Esophagus squamous epithelium (tissue), 5 donors: ENCODE measurements at places on chromosomes 1 and 21. TPM values are rescaled to one million over a fixed set of nuclear protein-coding genes. Genes with fewer than 3 reads are reported as not detected.

Gene TNFSF4
- total RNA-seq = not detected

Gene ENAH
- total RNA-seq = 34.9 TPM

Gene LYPD8
- total RNA-seq = not detected

Gene TACSTD2
- 565 TPM for total RNA-seq

Gene PRKAB2
- 9.7 TPM for total RNA-seq

- DNase-seq = no peak
Measured at GRCh38 chr1:160916666-160917065, 31.7 kb upstream of the ITLN1 start.

- DNase-seq = no peak
Measured at GRCh38 chr1:155967341-155968050, 10.9 kb downstream of the ARHGEF2 start.

- no peak for DNase-seq
Measured at GRCh38 chr1:50861772-50862171, 98.3 kb downstream of the FAF1 start.

GRCh38 chr1:17586172-17586964 lies 46.9 kb downstream of the ARHGEF10L start:
- no peak for DNase-seq

DNA sequence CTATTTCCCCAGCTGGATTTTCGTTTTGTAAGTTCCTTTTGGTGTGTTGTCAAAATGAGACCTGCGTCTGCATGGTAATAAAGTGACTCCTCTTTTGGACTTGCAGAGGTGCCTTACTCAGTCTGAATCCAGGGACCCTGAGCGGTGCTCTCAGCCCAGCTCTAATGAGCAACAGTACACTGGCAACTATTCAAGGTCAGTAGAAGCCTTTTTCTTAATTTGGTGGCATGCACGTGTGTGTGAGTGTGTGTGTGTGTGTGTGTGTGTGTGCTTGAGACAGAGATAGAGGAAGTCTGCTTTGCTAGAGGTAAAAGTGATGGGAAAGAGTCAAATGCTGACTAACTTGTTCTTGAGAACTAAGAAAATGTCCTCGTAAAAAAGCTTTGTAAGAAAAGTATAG lies 105.4 kb downstream of the CD247 start:
- no peak for DNase-seq

- DNase-seq = no peak
Measured at GRCh38 chr1:209672705-209673630, 2.2 kb upstream of the G0S2 start.

- no peak for DNase-seq
Measured at GRCh38 chr1:166189126-166189525, 22.3 kb upstream of the FAM78B start.

- DNase-seq = no peak
Measured at GRCh38 chr1:37691497-37692077, 729 bp upstream of the CDCA8 start.
